Progenitor cell of endocrine pancreas (in vitro differentiated cells): ENCODE measurements at places on chromosomes 7 and 10.

DNA sequence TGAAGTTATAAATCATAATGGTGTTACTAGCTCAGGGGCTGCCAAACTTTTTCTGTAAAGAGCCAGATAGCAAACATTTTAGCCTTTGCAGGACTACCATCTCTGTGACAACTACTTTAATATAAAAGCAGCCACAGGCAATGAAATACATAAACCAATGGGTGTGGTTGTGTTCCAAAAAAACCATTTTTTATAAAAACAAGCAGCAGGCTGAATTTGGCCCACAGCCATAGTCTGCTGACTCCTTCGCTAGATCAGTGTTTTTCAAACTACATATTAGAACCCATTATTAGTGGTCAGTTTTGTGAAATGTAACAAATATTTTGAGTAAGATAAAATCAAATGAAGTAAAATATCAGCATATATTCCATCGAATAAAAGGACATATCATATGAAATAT is 13.6 kb downstream of the GNG11 start:
- no peak for DNase-seq

DNA sequence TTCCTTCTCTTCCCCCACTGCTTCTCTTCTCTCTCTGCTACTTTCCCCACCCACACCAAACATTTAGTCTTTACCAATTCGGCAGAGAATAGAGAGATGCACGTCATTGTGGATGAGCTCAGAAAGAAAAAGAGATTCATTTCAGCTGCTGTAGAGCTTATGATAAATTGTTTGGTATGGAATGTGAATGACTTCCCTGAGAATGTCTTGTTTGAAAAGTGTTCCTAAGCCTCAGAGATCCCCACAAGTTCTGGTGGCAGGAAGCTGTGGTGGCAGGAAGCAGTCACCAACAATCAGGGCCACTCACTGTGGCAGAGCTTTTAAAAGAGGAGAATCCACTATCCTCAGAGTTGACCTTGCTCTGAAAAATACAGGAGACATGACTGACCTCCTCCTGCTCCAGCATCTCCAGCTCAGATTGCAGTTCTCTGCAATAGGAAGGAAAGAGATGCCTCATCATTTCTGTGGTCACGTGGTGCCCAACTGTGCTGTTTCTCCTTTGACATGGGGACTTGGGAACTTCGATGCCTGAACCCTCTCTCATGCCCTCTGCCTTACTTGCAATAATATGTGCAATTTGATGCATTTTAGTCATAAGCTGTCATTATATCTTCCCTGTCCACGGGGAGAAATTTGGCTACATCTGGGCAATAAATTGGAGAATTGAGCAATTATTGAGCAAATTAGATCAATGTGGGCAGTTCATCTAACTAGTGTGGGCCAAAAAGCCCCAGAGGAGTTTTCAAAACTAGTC is 76.5 kb downstream of the BMPER start:
- DNase-seq = no peak

DNA sequence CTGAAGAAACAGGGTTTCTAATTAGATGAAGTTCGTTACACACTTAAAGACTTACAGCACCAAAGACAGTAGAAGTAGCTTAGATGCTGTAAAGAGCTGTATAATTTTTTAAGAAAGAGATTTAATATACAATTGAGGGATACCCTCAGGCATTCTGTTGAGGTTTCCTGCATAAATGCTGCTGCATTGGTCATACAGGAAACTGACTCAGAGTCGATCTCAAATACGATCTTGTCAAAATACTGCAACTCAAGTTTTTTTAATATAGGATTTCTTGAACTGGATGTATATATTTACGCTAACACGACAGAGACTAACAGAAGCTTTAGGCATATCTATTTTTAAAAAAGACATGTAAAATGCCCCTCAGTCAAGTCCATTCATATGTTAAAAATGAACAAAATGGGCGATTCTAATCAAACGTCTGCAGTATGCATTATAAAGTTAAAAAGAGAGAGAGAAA is 2.4 kb upstream of the ARID5B start:
- DNase-seq = no peak

GRCh38 chr10:867807-868206 is 63.7 kb downstream of the LARP4B start:
- no peak for DNase-seq

DNA sequence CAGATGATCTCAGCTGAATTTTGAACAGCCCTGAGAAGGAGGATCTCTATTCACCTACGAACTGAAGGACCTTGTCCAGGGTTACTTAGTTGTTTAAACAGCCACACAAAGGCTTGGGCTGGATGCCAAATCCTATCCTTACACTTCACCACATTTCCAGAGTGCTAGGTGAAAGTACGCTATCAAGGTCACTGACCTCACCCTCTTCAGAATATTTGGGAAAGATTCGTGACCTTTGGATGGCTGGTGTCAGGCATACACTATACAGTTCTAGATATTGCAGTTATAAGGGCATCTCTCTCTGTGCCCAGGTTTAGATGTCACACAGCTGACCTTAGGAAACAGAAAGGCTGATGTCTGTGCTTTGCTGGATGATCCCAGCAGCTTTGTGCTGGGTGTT is 61.2 kb upstream of the ABLIM1 start:
- no peak for DNase-seq

- DNase-seq = no peak
Observed at GRCh38 chr10:99827936-99828335, 45.5 kb downstream of the ABCC2 start.

GRCh38 chr7:144459635-144460034 is 56.1 kb upstream of the NOBOX start:
- DNase-seq = no peak

DNA sequence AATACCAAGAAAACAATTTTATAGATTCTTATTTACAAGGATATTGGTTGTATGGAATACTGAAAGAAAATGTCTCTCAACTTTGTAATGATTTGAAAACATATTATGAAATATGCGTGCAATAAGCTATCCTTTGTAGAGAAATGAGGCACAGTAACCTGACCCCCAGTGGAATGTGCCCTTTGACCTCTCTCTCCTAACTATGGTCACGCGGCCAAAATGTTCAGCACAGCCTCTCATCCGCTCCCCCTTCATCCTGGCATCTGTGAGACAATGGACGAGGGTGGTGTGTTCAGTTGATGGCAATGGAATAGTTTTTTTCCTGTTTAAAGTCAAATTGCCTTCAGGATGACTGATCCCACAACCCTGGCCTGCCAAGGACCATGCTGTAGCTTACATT is 13.3 kb downstream of the BEND7 start:
- no peak for DNase-seq

DNA sequence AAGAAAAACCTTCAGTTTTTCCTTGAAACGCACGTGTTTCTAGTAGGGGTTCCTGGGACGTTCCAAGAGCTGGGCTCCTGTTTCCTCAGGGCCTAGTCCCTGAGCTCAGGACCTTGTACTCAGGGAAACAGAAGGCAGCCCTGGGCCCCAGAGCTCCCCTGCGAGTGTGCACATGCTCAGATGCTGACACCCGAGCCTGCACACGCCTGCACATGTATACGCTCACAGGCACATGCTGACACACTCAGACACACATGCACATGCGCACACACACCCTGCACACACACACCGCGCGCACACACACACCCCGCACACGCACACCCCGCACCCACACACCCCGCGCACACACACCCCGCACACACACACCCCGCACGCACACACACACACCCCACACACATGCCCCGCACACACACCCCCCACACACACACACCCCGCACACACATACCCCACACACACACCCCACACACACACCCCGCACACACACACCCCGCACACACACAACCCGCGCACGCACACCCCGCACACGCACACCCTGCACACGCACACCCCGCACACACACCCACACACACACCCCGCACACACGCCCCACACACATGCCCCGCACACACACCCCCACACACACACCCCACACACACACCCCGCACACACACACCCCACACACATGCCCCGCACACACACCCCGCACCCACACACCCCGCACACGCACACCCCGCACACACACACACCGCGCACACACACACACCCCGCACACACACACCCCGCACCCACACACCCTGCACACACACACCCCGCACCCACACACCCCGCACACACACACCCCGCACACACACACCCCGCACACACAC is 52.2 kb downstream of the CALML3 start:
- DNase-seq = no peak

GRCh38 chr7:130367088-130367755 is 13.1 kb upstream of the CPA1 start:
- no peak for DNase-seq

- DNase-seq = no peak
Observed at GRCh38 chr7:65554-65953, 126.8 kb upstream of the FAM20C start.

GRCh38 chr7:157248659-157249058 is 88.1 kb upstream of the DNAJB6 start:
- no peak for DNase-seq

DNA sequence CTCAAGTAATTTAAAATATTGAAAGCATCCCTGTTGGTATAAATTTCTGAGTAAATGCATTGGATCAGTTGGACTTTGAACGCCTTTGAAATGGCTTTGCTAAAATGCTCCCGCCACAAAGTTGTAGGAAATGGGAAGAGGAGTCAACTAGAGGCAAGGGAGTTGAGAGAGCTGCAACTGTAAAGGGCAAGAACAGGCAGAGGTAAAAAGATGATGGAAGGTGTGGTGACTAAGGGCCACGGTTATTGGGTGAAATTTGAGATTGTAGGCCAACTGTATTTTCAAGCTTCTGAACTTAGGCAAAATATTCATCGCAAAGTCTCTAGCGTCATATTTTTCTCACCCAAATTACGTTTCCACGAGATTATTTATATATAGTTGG is 595 bp upstream of the SUMF2 start:
- no peak for DNase-seq

DNA sequence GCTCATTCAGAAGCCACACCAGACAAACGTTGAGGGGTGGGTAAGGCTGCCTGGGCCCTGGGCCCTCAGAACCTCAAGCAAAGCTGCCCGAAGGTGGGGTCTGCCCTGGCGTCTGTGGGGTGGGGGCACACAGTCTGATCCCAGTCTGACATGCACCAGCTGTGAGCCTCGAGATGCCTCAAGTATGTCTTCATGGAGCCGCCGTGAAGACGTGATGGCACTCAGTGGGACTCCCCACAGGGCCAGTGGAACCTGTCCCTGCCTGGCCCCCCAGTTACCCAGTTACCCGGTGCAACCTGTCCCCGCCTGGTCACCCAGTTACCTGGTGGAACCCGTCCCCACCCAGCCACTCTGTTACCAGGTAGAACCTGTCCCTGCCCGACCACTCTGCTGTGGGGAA is 351.2 kb downstream of the PTPRN2 start:
- no peak for DNase-seq

- DNase-seq = no peak
Observed at GRCh38 chr10:79066411-79067240, 2.1 kb upstream of the ZMIZ1 start.

DNA sequence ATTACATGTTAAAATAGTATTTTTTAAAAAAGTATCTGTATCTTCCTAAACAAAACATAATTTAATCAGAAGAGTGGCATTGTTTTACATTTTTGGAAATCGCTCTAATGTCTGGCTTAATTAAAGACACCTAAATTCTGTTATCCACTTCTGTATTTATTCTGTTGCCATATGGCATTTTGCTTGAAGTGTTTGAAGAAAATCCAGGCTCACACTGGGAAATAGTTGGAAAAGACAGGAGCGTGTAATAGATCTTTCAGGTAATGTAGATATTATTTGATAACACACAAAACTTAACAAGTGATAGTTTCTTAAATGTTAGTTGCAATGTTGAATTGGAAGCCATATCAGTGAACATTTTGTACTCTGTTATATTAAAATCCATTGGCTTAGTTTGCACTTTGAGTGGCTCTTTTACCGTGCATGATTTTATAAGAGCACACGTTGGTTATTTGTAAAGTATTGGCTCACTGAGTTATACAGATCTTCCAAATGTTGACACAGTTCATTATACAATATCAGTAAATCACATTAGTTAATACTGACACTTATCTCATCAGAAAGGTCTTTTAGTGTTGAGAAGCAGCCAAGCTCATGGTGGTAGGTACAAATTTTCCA is 128.4 kb upstream of the NPVF start:
- no peak for DNase-seq

DNA sequence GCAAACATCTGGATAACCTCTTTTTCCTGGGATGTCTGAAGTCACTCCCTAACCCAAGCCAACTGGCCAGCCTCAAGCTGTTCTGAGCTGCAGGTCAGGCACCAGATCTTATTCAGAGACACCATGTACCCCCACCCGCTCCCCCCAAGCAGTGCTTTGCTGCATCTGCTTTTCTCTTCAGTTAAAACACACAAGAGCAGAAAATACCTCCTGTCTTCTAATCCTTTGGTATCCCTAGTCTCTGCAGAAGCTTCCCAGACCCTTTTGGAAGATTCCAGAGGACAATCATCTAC is 3.0 kb downstream of the ZNF488 start:
- DNase-seq = peak; percentile 1

GRCh38 chr10:111811517-111811916 is 372.0 kb downstream of the GPAM start:
- no peak for DNase-seq

DNA sequence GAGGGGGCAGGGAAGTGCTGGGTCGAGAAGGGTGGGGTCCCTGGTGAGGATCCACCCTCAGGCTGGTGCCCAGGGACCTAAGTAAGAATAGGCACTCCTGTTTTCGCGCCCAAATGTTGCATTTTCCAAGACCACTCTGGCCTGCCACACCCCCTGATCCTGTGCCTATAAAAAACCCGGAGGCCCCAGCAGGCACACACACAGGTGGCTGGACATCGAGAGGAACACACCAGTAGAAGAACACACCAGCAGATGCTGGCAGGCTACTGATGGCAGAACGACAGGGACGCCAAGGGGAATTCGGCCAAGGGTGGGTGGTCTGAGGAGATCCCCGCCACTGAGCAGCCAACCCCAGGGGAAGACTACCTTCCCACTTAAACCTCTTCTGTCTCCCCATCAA is 633.9 kb upstream of the POT1 start:
- DNase-seq = no peak

GRCh38 chr7:149330914-149331567 is 69.0 kb downstream of the ZNF783 start:
- DNase-seq = no peak

DNA sequence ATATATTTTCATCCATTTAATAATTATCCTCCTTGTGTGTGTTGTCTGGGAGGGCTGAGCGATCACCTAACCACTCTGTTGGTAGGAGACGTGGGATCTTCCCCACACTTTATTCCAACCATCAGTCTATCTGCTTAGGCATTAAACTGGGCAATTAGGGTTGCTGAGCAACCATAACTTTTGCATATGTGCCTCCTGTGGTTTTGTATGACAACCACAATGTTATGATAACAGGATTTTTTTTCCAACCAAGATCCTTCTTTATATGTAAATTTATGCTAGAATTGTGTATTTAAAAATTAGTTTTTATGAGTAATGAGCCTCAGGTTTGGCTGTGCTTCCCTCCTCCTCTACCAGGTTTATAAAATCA is 495.0 kb upstream of the MGMT start:
- no peak for DNase-seq

DNA sequence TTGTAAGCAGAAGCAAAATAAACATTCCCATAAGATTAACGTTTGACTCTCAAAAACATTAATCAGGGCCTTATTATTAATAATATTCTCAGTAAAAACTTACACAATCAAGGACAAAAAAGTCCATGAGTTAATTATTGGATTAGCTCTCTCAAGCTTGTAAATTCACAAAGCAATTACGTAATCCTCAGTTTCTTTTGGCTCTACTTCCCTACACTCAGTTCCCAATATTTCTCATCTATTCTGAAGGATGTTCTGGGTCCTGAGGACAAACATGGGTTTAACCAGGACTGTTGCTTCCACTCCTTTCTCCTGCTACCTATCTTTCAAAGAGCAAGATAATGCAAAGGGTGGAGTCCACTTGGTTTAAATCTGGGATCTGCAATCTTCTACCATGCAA is 15.1 kb downstream of the FBXL13 start:
- no peak for DNase-seq

GRCh38 chr10:92124616-92125143 is 166.2 kb downstream of the CPEB3 start:
- DNase-seq = no peak
